ENCODE measurements at places on chromosomes 6 and 20. TPM values are rescaled to one million over a fixed set of nuclear protein-coding genes. Genes with fewer than 3 reads are reported as not detected.

- DNase-seq, result no peak
Observed at GRCh38 chr6:36825994-36826393, 13.2 kb downstream of the CPNE5 start.

GRCh38 chr20:21103582-21104465, 2.3 kb downstream of the LINC00237 start:
- no peak for DNase-seq

GRCh38 chr20:52268184-52268749, 76.7 kb upstream of the ZFP64 start:
- no peak for DNase-seq

The PTGIS gene
- 6.5 TPM for polyA plus RNA-seq

Data from heart right ventricle (tissue), 16 donors.